ENCODE measurements at places on chromosomes 6 and 20. TPM values are rescaled to one million over a fixed set of nuclear protein-coding genes. Genes with fewer than 3 reads are reported as not detected.

WFDC12 gene
- total RNA-seq = not detected

COL20A1 gene
- total RNA-seq = 1.2 TPM

TSBP1 gene
- total RNA-seq = 1.7 TPM

NHSL1 gene
- total RNA-seq = 25.8 TPM

SRMS gene
- total RNA-seq = not detected

EDN3 gene
- total RNA-seq = 18.5 TPM

LY6G6D gene
- total RNA-seq = not detected

CCN2 gene
- 376 TPM for total RNA-seq

SLC35D3 gene
- total RNA-seq = 0.72 TPM

TNNC2 gene
- total RNA-seq = not detected

HELZ2 gene
- 35.6 TPM for total RNA-seq

Measured in umbilical cord (tissue), 2 donors.